ENCODE measurements at places on chromosomes 11 and 22. TPM values are rescaled to one million over a fixed set of nuclear protein-coding genes. Genes with fewer than 3 reads are reported as not detected.

Gene GALNT18
- 18.4 TPM for total RNA-seq

Gene DERL3
- 0.36 TPM for total RNA-seq

Gene POU2AF2
- total RNA-seq = not detected

Gene NAP1L4
- total RNA-seq = 130 TPM

Gene MOGAT2
- not detected for total RNA-seq

Gene ELMOD1
- 0.15 TPM for total RNA-seq

Gene LTBP3
- 94.4 TPM for total RNA-seq

Gene IL17REL
- not detected for total RNA-seq

Gene CNTF
- total RNA-seq = 1.1 TPM

Gene PLET1
- not detected for total RNA-seq

Gene SEC14L3
- total RNA-seq = not detected

Gene IL17RA
- total RNA-seq = 4.6 TPM

Gene NXPE2
- not detected for total RNA-seq

Gene SCGB2A2
- total RNA-seq = not detected

Gene CRYAB
- 7.1 TPM for total RNA-seq

Gene MIOX
- not detected for total RNA-seq
